ENCODE measurements at places on chromosomes 7 and 10. TPM values are rescaled to one million over a fixed set of nuclear protein-coding genes. Genes with fewer than 3 reads are reported as not detected.

DNA sequence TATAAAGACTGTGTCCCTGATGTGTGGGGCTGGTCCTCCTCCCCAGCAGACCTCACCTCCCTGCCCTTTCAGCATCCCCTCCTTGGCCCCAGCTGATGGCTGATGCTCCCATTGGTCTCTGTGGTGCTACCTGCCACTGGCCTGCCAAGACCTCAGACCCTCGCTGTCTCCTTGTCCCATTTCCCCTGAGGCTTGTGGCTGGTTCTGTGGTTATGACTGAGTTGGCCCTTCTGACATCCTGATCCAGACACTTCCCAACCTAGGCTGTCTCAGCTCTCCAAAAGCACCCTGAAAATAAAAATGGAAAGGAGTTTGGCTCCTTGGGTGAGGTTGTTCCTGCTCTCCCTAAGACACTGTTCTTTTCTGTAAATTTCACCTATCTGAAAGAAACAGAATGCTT lies 214.2 kb downstream of the RPS24 start:
- DNase-seq: no peak

GRCh38 chr7:158539711-158540146 lies 47.9 kb downstream of the PTPRN2 start:
- no peak for DNase-seq

REPIN1 gene
- 64.3 TPM for polyA plus RNA-seq

DNA sequence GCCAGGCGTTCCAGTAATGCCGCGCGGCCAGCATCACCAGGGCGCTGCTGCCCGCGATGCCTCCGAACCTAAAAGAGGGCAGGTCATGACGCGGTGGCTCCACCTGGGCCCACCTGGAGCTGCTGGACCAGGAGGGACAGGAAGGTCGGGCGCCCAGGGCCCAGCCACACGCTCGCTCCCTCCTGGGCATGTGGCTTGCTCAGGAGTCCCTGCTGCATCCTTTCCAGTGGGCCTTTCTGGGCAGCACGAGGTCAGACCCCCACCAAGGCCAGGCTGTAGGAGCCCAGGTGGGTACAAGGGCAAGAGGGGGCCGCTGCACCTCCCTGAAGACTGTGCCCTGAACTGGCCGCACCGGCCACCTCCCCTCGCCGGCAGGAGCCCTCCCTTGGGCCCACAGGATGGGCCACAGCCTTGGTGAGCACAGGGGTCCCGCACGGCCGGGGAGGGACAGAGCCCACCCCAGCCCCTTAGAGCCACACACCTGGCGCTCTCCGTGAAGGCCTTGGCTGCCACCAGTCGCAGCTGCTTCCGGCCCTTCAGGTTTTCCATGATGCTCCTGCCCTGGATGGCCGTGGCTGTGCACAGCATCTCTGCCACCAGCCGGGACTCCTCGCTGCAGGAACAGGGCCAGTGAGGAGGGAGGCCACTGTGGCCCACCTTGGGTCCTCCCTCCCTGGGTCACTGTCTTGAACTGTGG lies 43.2 kb downstream of the CFAP46 start:
- no peak for DNase-seq

DNA sequence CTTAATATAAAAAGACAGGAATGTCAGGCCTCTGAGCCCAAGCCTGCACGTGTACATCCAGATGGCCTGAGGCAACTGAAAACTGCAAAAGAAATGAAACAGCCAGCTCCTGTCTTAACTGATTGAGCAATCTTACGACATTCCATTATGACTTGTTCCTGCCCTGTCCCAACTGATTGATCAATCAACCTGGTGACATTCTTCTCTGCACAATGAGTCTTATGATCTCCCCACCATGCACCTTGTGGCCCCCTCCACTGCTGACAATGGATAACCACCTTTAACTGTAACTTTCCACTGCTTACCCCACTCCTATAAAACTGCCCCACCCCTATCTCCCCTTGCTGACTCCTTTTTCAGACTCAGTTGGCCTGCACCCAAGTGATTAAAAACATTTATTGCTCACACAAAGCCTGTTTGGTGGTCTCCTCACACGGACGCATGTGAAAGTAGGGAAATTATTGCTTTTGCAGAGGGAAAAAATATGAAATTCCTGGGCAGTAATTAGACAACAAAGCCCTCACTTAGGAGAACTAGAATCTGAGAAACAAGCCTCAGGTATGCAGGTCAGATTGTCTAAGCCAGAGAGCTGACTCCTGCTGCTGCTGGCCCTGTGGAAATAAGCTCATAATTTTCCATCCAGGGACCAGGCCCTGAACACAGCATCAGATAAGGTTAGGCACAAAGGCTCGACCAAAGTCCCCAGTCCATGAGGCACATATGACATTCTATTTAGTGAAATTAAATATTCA lies 5.3 kb downstream of the CYP3A7 start:
- DNase-seq: no peak

- no peak for DNase-seq
Measured at GRCh38 chr7:117068511-117069145, 115.3 kb downstream of the ST7 start.

DNA sequence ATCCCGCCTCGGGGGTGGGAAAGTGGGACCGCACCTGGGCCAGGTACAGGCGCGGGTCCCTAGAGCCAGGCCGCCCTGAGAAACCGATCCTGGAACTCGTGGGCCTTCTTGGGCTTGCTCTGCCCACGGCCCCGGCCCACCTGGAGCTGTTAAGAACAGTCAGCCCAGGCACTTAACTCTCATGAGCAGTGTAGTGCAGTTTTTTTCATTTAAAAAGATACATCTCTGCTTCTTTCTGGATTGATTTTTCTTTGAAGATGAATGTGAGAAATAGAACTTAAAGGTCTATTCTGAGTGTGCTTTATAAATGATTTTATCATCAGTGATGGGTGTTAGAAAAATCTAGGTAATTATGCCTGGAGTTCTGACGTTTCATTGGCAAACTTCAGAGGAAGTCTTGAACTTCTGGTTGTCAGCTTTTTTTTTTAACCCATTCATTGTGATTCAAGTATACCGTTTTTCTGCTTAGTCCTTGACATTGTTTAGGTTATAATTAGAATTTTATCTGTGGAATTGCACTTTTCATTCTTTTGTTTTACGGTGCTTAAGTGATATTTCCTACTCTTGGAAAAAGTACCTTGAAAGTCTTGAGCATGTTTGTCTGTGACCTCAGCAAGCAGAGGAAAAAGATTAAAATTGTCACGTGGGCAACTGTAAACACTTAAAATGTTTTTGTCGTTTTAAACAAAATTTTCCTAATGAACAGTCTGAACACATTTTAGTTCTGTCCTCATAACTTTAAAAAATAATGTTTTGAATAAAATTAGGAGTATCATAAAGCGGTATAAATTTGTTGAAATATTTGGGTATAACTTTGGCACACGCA lies 906 bp downstream of the CDK1 start:
- DNase-seq: no peak

DNA sequence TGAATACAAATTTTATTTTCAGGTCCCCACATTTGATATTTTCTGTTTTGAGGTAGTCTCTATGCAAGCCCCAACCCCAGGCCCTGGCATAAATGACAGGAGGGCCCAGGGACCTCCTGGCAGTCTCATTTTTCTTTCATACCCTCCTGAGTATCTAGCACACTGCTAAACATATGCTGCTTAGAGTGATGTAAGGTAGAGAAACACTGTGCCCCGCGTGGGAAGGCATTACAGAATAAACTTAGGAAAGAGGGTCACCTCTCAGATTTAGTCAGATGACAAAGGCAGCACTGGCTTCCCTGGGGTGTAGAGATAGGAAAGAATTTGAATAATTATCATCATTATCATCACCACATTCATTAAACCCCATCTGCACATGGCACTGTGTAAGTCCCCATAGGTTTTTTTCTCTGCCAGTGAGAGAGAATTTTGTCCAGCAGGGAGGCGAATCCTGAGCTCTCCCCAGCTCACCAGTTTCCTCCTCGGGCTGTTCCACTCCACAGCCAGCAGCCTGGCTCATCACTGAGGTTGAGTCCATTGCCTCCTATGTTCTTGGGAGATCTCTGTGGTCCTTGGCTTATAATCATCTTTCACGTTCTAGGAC lies 507.3 kb upstream of the GALNT17 start:
- no peak for DNase-seq

LIPK gene
- not detected for polyA plus RNA-seq

GRCh38 chr7:35004531-35005095 lies 32.7 kb downstream of the DPY19L1 start:
- no peak for DNase-seq

All from muscle of back (tissue), 13 donors.